Activated CD4-positive, alpha-beta T cell treated with anti-CD3 and anti-CD28 coated beads for 24 hours (primary cell): ENCODE measurements at places on chromosomes 11 and 22.

DNA sequence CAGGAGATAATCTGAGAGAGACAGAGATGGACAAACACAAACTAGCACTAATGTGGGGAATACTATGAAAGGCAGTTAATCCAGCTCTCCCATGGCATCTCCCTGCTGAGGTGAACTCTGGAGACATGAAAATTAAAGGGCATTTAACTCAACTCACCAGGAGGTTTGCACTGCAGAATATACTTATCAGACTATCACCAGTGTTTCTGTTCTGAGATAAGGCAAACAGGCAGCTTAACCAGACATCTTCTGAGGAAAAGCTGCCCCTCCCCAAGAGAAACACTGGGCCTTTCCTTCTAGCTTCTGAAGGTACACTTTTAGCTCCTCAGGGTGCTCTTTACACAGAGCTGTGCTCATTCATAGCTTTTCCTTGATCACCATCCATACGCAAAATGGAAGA lies 85.5 kb downstream of the AMBRA1 start:
- DNase-seq = no peak

DNA sequence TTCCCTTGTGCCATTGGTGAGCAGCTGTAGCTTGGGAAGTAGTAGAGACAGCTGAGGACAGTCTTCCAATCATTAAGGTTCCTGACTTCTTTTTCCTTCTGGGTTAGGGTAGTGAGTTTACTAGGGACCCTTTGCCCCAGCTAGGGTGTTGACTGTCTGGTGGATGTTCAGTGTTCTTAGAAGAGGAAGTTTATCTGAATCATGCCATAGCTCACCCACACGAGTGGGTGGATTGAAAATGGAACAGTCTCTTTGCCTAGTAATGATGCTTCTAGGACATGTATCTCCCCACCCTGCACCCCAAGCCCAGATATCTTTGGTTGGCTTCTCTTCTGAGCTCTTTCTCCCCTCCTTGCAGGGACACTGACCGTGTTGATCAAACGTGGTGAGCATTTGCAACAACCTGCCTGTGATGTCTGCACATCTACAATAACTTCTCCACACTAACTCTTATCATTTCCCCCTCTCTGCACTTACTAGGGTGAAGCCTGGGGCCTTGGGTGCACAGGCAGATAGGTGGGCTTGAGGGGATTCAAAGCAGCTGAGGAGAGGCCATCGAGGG lies 57.1 kb upstream of the HORMAD2 start:
- no peak for DNase-seq

GRCh38 chr11:15699978-15700377 lies 585.3 kb downstream of the INSC start:
- no peak for DNase-seq

GRCh38 chr22:37940698-37941376 lies 12.6 kb downstream of the C22orf23 start:
- no peak for DNase-seq

DNA sequence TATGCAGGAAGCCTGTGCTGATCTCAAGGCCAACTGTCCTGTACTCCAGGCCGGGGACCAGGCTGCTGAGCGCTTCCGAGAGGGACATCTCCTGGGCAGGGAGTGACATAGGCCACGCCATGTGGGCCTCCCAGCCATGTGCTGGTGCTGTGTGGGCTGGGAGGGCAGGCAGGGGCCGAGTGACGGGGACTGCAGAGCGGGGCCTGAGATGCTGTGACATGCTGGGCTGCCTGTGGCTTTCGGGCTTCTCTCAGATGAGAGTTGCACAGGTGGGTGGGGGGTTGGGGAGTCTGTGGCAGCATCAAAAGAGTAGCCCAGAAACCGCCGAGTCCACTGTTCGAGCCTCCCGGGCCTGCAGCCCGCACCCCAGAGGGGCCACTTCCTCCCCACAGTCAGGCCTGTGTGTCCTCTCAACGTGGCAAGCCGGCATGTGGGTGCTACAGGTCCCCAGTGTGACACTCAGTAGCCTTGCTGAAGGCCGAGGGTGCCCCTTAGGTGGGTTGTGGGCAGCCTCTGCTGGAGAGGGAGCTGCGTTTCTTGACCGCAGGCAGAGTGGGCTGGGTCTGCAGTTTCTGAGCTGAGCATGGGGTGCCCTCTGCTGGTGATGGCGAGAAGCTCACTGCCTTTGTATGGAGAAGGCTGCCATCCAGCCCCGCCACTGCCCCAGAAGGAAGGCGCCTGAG lies 101.2 kb downstream of the BCR start:
- peak; percentile 67 for DNase-seq

DNA sequence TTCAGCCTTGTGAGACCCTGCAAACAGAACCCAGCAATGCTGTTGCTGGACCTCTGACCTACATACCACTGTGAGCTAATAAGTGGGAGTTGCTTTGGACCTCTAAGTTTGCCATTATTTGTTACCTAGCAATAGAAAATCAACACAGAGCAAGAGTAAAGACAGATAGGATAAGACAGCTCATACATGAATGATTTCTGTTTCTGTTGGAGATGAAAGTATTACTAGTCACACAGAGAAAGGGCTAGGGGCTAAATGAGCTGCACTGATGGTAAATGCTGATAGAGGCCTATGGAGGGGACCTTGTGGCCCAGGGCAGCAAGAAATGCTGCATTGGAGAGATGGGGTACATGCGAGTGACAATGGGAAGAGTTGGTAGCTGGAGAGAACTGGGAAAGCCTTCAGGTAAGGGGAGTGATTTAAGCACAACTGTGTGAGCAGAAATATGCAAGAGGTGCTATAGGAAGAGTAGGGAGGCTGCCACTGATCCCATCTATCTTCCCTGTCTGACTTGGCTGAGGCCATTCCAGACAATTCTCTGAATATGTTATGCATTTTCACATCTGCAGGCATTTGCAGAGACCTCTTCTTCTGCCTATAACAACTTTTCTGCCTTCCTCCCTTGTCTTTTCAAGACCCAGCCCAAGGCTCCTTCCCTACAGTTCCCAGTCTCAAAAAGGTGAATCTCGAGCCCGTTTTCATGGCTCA lies 46.1 kb upstream of the SYN3 start:
- DNase-seq = no peak

GRCh38 chr11:14202251-14203196 lies 156.5 kb downstream of the RRAS2 start:
- no peak for DNase-seq

DNA sequence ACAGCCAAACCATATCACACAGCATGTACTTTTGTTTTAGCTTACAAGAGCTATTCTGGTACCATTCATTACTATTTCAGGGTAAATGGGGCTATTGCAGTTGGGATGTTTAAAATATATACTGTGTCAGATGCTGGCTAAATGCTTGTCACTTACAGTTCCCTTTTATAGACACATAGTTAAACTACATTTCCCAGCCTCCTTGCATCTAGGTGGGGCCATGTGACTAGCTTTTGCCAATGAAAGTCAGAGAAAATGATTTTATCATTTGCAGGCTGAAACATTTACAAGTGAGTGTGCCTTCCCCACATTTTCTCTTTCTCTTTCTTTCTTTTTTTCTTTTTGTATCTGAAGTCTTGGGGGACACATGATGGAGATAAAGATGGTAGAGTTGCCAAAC lies 7.8 kb upstream of the IFTAP start:
- no peak for DNase-seq

GRCh38 chr22:21451545-21452520 lies 15.4 kb upstream of the TMEM191C start:
- no peak for DNase-seq

GRCh38 chr22:18103527-18104269 lies 6.9 kb upstream of the TUBA8 start:
- DNase-seq = no peak

- no peak for DNase-seq
These were observed 35.7 kb upstream of the CELSR1 start for GRCh38 chr22:46572911-46573780.

DNA sequence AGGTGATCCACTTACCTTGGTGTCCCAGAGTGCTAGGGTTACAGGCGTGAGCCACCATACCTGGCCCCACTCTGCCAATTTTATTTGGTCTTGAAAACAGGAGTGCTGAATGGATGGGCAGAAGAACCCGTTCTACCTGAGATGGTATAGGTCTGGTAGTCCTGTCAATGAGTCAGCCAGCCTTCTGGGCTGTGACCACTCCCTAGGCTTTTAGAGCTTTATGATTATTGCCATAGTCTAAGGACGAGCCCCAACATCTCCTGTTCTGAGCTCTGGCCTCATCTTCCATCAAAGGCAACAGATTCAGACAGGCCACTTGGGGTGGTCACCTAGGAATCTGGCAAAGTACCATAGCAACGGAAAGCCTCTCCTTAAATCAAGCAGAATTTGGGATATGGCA lies 11.5 kb downstream of the ZDHHC5 start:
- DNase-seq = no peak
